ENCODE measurements at places on chromosomes 6 and 20. TPM values are rescaled to one million over a fixed set of nuclear protein-coding genes. Genes with fewer than 3 reads are reported as not detected.

SLX4IP gene
- 11.2 TPM for total RNA-seq

PPP1R16B gene
- not detected for total RNA-seq

BTBD9 gene
- total RNA-seq: 20.5 TPM

GRCh38 chr6:91079969-91080368 is 493.1 kb upstream of the MAP3K7 start:
- no peak for DNase-seq
- H3K4me1 ChIP-seq: peaks cover 46% of the 10 kb centered on the region
- no peak overlapping the region for H3K27ac ChIP-seq
- H3K36me3 ChIP-seq: no peaks in the 10 kb centered on the region
- H3K27me3 ChIP-seq: no peaks in the 10 kb centered on the region

DNA sequence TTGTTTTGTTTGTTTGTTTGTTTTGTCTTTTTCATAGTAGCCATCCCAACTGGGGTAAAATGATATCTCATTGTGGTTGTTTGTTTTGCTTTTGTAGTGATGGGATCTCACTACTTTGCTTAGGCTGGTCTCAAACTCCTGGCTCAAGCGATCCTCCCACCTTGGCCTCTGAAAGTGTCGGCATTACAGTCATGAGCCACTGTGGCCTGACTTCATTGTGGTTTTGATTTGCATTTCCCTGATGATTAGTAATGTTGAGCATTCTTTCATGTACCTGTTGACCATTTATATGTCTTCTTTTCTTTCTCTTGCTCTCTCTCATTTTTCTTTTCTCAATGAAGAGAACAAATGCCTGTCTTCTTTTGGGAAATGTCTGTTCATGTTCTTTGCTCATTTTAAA is 30.8 kb upstream of the HLA-DOA start:
- no peak overlapping the region for H3K27ac ChIP-seq
- no peak overlapping the region for H3K4me3 ChIP-seq
- no peaks in the 10 kb centered on the region for H3K36me3 ChIP-seq
- H3K4me1 ChIP-seq: no peaks in the 10 kb centered on the region
- peaks cover 72% of the 10 kb centered on the region for H3K27me3 ChIP-seq

- H3K27ac ChIP-seq: no peak overlapping the region
- H3K36me3 ChIP-seq: peaks cover 4% of the 10 kb centered on the region
- no peak for DNase-seq
- H3K4me1 ChIP-seq: peaks cover 4% of the 10 kb centered on the region
- H3K27me3 ChIP-seq: peaks cover 17% of the 10 kb centered on the region
These were observed 95.4 kb downstream of the MKKS start for GRCh38 chr20:10338426-10339180.

- no peak for DNase-seq
- no peaks in the 10 kb centered on the region for H3K36me3 ChIP-seq
- peaks cover 11% of the 10 kb centered on the region for H3K4me1 ChIP-seq
- H3K4me3 ChIP-seq: no peak overlapping the region
- peaks cover 54% of the 10 kb centered on the region for H3K27me3 ChIP-seq
These were observed 60.3 kb downstream of the BMP6 start for GRCh38 chr6:7786214-7786661.

Data from mesothelial cell of epicardium (in vitro differentiated cells).